ENCODE measurements at places on chromosomes 4 and X.

DNA sequence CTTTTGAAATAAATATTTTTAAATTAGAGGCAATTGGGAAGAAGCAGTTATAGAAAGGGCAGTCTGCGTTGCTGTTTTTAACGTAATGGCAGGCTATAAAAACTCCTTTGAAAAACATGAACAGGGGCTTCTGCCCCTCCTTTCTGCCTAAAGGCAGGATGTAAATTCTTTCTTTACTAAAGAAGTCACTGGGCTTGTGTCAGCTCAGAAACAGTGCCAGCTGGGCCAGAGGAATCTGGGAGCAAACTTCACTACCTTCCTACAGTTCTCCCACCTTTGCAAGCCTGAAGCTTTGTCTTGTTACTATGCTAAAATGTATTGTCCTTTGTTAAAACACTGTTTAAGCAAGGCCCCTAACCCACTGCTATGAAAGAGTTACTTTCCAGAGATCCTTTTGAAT lies 1664.8 kb downstream of the RPA4 start:
- DNase-seq: no peak

DNA sequence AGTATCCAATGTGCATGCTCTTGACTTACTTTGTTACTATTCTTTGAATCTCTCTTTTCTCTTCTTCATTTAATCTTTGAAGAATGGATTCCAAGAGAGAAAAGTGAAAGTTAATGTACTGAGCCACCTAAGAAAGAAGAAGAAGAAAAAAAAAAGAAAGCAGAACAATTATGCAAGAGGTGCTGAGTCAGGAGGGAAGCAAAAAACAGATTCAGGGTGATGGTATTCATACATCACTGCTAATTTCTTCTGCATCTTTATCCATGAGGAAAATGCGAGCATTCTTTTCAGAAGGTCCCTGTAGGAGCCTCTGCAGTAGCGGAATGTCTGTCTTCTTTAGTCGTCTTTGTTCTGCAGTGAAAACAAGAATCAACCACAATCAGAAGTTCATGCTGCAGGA lies 43.9 kb downstream of the RASSF6 start:
- no peak for DNase-seq

DNA sequence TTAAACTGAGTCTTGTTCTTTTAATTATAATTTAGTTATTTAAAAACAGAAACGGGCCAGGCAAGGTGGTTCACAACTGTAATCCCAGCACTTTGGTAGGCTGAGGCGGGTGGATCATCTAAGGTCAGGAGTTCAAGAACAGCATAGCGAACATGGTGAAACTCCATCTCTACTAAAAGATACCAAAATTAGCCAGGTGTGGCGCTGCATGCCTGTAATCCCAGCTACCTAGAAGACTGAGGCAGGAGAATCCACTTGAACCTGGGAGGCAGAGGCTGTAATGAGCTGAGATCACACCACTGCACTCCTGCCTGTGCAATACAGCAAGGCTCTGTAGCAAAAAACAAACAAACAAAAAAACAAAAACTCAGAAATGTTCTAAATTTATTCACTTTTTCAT lies 852.9 kb downstream of the TECRL start:
- no peak for DNase-seq

DNA sequence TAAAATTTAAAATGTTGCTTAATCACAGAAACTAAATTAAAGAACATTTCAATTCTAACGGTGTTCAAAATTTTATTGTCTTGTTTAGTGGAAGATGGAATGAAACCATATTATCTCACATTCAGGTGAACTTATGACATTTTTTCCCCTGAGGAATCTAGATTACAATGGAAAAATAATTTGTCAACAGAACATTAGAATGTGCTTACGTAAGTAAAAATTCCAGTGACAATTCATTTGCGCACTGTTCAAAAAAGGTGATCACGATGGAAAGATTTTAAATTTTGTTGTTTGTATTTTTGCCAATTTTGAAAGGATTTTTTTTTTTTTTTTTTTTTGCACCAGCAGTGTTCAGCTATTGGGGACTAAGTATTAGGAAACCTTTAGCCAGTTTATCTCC lies 23.3 kb upstream of the SORBS2 start:
- DNase-seq: no peak
